GM23248 (cell line): ENCODE measurements at places on chromosomes 5 and 9. TPM values are rescaled to one million over a fixed set of nuclear protein-coding genes. Genes with fewer than 3 reads are reported as not detected.

SHB gene
- 9.9 and 11.1 TPM in 2 replicates for total RNA-seq

WHRN gene
- 0.76 and 1.1 TPM in 2 replicates for total RNA-seq

PCDHGA1 gene
- 0.38 and 1.8 TPM in 2 replicates for total RNA-seq

SLC22A4 gene
- 26.0 and 26.3 TPM in 2 replicates for total RNA-seq

TAF11L10 gene
- total RNA-seq, result not detected in 2 replicates

DNA sequence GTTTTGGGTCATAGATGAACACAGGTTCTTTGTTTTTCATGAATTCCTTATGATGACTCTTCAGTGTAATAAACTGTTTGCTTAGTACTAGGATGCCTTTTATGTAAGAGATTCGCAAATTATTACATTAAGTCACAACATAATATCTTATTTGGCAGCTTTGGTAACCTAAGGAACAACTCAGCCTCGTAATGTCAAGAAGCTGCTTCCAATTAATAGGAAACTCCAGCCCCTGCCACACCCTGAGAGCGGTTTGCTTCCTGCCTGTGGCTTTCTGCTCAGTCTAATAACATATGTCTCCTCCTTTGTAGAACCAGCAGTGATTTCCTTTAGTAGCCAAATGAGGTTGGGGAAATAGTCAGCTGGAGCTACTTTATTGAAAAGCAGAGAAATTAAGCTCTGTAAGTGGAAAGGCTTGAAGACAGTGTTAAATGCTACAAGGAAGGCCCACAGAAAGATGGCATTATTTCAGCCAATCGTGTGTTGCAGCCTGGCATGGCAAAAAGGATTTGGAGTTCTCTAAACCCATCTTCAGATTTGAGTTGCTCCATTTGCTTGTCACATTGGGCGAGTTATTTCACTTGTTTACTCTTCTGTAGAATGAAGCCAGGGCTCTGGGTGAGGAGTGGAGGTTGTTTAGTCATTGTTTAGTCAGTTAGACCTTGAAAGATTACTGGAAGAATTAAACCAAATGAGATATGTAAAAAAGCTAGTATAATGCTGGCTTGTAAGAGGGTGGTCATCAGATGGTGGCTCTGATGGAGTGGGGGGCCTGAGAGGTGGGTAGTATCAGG lies 54.1 kb downstream of the MTAP start:
- DNase-seq, result peak; percentile 81

- DNase-seq, result no peak
Measured at GRCh38 chr5:50856401-50857119, 190.1 kb downstream of the PARP8 start.

- DNase-seq, result peak; percentile 79
Measured at GRCh38 chr9:117718085-117718484, 13.9 kb downstream of the TLR4 start.

DNA sequence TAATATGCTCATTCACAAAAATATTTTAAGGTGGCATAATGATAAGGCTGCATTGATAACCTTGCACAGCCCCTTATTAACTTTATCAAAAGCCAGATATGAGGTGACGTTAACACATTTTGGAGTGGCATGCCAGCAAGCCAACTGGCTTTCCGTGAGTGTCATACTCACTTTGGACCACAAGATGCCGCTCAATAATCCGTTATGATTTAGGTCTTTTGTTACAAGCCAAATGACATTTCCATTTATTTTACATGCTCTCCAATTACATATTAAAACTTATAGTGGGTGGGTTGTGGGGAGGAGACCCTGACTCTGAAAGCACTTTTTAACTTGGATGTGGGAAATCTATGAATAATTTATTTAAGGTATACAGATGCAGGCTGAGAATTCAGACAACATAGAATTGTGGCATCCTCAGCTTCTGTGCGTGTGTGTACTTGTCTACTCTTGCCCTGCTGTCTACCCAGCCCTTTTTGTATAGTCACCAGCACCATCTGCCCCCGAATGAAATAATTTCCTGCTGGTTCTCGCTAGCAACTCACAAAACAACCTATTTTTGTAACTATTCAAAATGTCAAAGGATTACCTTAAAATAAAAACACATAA lies 305.1 kb downstream of the PSAT1 start:
- DNase-seq, result peak; percentile 71

DNA sequence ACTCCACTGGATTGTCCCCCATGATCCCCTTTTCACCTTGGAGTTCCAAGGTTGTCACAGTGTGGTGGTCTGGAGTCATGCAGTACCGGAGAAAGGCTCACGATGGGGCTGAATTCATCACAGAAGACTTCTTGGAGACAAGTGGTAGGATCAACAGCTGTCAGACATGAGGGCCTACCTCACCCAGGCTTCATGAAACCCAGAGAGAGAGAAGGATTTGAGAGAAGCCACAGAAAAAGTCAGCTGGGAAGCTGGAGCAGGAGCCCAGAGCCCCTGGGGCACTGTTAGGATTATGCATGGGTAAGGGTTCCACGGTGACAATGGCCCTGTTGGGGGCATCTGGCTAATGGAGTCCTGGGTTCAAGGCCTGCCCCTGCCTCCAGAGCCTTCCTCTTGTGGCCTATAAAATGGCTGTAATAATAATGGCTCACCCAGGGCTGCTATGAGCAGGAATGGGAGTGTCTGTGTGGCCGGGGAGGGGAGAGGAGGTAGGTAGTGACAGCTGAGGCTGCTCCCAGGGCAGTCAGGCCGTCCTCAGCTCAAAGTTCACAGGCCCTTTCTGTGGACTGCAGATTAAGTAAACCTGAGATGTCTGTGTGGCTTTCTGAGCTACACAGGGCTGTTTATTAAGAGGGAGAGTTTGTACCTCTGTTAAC lies 910 bp downstream of the TRIM14 start:
- DNase-seq, result peak; percentile 30

DNA sequence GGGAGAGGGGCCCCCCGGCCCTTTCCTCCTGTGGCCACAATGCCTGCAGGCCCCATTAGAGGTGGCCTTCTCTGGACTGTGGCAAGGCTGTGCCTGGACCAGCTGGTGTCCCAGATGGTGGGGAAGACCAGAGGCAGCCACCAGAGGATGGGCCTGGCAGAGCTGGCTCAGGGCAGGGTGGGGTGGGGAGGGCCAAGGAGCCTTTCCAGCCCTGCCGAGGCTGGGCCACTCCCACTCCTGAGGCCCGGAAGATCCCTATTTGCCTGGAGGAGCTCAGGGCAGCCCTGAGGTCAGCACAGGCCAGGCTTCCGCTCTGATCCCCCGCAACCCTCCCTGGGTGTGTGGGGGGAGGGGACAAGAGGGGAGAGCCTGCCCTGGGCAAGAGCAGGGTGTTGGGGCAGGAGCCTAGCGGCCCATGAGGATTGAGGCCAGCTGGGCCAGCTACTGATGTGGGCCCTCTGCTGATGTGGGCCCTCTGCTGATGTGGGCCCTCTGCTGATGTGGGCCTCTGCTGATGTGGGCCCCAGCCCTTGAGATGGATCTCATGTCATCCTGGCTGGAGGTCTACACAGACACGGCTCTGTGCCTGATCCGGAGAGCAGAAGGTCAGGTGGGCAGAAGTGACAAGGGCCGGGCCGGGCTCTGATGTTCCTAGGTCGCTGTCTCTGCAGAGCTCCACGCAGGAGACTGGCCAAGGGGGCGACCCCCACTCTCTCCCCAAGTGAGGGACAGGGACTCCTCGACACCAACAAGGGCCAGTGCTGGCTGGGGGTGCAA lies 6.0 kb downstream of the MRPS2 start:
- DNase-seq, result no peak

GRCh38 chr5:119860463-119860862 lies 231.1 kb downstream of the FAM170A start:
- DNase-seq, result no peak

DNA sequence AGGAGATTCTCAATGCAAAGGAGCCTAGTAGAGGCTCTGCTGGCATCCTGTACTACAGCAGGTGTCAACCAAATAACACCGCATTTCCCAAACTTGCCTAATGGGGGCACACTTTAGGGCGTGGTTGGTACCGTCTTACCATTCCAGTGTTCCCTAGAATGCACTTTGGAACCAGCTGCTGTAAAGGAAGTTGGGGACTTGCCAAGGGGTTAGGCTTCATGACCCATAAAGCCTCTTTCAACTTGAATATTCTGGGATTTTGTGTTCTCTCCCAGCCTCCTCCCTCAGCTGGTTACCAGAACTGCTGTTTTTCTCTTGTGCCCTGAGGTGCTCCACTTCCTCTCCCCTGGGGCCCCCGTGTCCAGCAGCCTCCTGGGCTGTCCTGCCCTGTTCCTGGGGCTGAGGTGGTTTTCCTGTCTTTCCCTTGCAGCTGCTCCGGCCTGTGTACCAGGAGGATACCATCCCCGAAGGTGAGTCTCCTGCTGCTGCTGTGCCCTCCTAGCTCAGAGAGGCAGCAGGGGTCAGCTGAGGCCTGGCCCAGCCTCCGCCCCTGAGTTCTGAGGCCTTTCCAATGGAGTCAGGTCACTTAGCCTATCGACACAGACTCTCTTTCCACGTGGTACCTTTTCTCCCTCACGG lies 44.7 kb downstream of the RGS3 start:
- DNase-seq, result no peak

DNA sequence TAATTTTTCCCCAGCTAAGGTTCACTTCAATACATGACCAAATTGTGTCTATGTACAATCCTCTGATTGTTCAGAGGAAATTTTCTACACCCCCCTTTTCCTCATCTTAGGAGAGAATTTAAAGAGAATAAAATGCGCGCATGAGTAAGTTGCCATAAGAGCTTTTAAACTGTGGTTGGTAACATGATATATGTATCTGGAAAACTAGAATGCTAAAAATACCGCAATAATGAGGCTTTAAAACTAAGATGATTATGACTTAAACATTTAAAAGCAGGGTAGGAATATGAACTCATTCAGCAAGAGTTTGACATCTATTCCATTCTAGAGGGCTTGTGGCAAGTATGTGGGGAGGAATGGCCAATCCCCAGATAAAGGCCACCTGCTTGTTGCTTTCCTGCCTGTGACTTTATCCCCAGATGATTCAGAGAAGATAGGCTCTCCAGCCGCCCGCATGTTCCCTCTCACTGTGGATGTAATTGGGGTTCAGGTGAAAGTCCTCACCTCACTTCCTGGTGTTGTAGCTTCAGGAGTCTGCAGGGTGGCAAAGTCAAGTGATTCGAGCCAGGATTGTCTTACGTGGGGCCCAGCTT lies 26.5 kb upstream of the BASP1 start:
- no peak for DNase-seq

DNA sequence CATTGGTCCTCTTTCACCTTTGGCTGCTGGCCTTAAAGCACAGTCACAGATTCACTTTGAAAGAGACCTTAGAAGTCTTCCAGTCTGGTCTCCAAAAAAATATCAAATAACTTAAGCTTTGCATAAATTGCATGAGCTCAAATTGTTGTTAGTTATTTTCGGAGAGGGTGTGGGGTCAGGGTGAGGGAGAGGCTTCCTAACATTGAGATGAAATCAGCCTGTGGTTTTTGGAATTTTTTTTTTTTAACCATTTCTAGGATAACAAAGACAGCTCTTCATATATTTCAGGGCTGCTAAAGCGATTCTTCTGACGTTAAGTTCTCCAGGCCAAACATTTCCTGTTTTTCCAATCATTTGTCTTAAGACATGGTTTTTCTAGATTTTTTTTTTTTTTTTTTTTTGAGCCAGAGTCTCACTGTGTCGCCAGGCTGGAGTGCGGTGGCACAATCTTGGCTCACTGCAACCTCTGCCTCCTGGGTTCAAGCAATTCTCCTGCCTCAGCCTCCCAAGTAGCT lies 4.5 kb downstream of the OCLN start:
- DNase-seq, result no peak

- no peak for DNase-seq
Measured at GRCh38 chr5:59234236-59234635, 651.4 kb downstream of the RAB3C start.

DNA sequence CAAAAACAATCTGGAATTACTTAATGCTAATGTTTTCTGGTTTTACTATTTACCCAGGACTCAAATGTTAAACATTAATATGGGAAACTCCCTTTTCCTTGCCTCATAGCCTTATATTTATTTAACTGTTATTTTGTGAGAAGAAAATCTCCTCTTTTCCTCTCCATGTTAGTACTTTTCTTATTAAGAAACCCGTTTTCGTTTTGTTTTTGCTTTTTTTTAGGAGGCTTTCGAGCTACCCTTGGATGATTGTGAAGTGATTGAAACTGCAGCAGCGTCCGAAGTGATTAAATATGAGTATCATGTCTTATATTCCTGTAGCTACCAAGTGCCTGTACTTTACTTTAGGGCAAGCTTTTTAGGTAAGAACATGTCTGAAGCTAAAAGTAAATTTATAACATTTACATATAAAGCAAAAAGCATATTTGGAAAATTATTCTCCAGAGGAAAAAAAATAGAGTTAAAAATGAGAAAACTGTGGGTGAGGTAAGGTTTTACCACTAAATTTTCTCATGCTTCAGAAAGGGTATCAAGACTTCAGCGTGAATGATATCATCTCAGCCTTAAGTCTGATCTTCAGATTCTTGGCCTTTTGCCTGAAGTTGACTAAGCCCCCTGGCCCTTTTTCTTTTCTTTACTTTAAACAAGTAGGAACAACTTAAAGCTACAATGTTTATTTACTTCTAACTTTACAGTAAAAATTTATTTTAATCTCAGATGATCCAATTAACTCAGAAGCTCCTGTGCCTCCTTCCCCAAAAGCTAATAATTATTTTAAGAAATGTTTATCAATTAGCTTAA lies 113.8 kb downstream of the RPS23 start:
- DNase-seq, result peak; percentile 84

- DNase-seq, result peak; percentile 64
Measured at GRCh38 chr5:72402381-72402890, 82.3 kb downstream of the PTCD2 start.

DNA sequence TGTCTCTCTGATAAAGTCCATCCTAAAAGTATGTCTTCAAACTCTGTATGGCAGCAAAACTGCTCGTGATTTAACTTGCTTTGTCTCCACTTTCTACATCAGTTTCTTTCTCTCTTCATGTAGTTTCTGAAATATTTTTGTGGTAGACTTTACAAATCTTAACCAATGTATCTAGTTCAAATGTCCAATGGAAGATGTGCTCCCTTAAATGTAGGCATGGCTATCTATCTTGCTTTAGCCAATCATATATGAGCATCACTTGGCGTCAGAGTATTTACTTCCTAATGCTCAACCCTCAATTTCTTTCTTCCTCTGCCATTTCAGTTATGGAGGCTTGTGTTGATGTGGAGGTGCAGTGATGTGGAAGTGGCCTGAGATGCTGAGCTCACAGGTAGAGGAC lies 206.1 kb upstream of the ZNF608 start:
- DNase-seq, result no peak

GRCh38 chr9:121453232-121453892 lies 46.3 kb downstream of the GGTA1 start:
- no peak for DNase-seq

- no peak for DNase-seq
Measured at GRCh38 chr5:125274211-125274610, 527.8 kb upstream of the ZNF608 start.

- no peak for DNase-seq
Measured at GRCh38 chr9:117643288-117643654, 60.9 kb upstream of the TLR4 start.

DNA sequence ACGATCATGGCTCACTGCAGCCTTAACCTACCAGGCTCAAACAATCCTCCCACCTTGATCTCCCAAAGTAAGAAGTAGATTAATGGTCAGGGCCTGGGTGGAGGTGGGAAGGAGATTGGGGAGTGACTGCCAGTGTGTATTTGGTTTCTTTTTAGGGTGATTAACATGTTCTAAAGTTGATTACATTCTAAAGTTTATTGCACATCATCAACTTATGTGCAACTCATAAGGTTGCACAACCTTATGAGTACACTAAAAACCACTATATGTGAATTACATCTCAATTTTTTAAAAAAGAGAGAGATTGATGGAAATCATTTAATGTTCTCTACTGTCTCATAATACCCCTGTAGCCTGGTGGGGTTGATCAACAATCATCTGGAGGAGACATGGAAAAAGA lies 218.1 kb downstream of the AOPEP start:
- peak; percentile 64 for DNase-seq
